Endothelial cell of umbilical vein (primary cell): ENCODE measurements at places on chromosomes 1 and 21. TPM values are rescaled to one million over a fixed set of nuclear protein-coding genes. Genes with fewer than 3 reads are reported as not detected.

The VTCN1 gene
- not detected in 2 replicates for polyA plus RNA-seq

The CASP9 gene
- 12.8 and 14.1 TPM in 2 replicates for polyA plus RNA-seq

The NOL9 gene
- polyA plus RNA-seq = 14.1 TPM in 2 replicates

The CRYBG2 gene
- not detected in 2 replicates for polyA plus RNA-seq

The NMNAT2 gene
- 0.13 and 0.28 TPM in 2 replicates for polyA plus RNA-seq

The ADORA3 gene
- polyA plus RNA-seq = 0.03 TPM in 1 of 2 replicates, not detected in the other

The S100A7 gene
- not detected in 2 replicates for polyA plus RNA-seq

The HP1BP3 gene
- 78.1 and 87.2 TPM in 2 replicates for polyA plus RNA-seq

The ERG gene
- polyA plus RNA-seq = 173 and 202 TPM in 2 replicates

The ADAMTS5 gene
- not detected in 2 replicates for polyA plus RNA-seq

The CRYAA gene
- polyA plus RNA-seq = not detected in 2 replicates

The KAZN gene
- 1.5 and 1.6 TPM in 2 replicates for polyA plus RNA-seq

The RHBDL2 gene
- polyA plus RNA-seq = 0.06 and 0.11 TPM in 2 replicates

GRCh38 chr1:225428068-225428880 lies 436 bp upstream of the LBR start:
- DNase-seq = peak; percentile 90
- H3K27me3 ChIP-seq = peaks cover 1% of the 10 kb centered on the region
- peak overlapping the region; percentile 75 for H3K27ac ChIP-seq
- no peaks in the 10 kb centered on the region for H3K36me3 ChIP-seq

DNA sequence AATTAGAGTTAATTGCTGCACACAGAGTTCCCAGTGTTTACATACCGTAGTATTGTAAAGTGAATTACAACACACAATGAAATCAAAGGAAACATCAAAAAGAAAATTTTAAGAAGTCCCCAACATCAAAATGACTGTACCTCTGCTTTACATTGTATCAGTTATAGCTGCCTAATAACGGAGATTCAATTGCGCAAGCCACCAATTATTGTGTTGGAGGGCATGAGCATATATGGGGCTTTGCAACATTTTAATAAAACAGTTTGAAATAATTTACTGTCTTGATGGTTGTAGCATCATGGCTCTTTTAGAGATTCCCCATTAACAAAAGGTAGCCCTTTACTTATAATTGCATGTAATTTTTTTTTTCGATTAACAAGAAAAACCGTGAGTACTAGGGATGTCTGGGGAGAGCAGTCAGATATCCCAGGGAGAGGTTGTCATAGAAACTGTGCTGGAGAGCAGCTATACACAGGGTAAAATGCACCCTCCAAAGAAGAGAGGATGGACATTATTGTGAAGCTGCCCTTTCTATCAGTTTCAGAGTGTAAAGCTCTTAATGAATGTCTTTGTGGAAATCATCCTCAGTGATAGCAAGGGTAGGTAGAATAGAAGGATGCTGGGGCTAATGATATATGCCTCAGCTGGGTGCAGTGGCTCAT lies 55.9 kb upstream of the BTG3 start:
- no peak overlapping the region for H3K27ac ChIP-seq
- no peaks in the 10 kb centered on the region for H3K36me3 ChIP-seq
- no peak overlapping the region for H3K4me3 ChIP-seq
- no peaks in the 10 kb centered on the region for H3K27me3 ChIP-seq

DNA sequence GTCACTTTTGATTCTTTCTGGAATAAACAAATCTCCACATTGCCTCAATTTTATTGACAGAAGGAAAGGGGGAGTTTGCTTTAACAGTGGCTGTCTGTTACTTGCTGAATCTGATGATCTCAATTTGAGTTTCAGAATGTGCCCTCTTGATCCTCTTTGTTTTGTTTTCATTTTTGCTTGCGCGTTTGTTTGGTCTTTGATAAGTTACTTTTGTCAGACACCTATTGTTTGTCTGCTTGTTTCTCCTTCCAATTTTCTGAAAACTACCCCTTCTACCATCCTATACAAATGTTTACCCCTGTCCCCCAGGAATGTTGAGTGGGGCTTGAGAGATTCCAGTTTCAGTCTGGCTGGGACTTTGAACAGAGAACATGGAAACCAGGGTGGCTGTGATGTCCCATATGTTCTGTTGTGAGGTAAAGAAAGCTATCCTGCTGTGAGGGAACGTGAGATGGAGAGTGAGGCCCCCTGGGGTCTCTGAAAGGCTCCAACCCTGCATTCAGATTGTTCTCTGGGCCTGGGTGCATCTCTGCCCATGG lies 11.8 kb upstream of the XCL2 start:
- no peaks in the 10 kb centered on the region for H3K36me3 ChIP-seq
- no peak overlapping the region for H3K27ac ChIP-seq
- no peaks in the 10 kb centered on the region for H3K4me1 ChIP-seq
- no peak for DNase-seq
- no peak overlapping the region for H3K4me3 ChIP-seq
- H3K27me3 ChIP-seq = peaks cover under 1% of the 10 kb centered on the region

DNA sequence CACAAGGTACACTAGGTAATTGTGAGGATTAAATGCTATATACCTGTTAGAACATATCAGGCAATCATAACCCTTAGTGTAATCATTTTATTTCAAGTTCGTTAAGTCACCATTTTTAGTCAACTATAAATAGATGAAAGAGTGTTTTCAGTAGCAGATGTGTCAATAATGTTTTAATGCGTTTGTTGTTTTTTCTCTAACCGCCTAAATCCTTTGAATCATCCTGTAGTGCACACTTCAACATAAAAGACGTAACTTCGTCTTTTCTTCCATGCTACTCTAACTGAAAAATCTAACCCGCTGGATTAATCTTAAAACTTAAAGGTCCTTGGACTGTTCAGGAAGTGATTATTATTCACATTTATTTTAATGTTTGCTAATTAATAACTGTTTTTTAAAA lies 7.2 kb upstream of the LBR start:
- H3K27ac ChIP-seq = no peak overlapping the region
- H3K36me3 ChIP-seq = no peaks in the 10 kb centered on the region
- peaks cover 1% of the 10 kb centered on the region for H3K27me3 ChIP-seq
- H3K4me1 ChIP-seq = no peaks in the 10 kb centered on the region
- no peak for DNase-seq

DNA sequence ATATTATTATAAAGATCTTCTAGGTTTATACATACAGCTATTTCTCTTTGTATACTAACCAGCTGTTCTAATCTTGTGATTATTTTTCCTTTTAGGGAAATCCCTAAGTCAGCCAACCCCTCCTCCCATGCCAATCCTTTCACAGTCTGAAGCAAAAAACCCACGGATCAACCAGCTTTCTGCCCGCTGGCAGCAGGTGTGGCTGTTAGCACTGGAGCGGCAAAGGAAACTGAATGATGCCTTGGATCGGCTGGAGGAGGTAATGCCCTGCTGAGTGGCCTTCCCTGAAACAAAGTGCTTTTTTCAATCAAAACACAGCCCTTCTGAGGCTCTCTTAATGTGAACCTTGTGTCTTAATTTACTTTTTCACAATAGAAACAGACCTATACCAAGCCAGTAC lies 32.4 kb upstream of the BMP8A start:
- H3K4me3 ChIP-seq = no peak overlapping the region
- H3K4me1 ChIP-seq = peaks cover under 1% of the 10 kb centered on the region
- H3K36me3 ChIP-seq = peaks cover 69% of the 10 kb centered on the region
- DNase-seq = no peak
- no peaks in the 10 kb centered on the region for H3K27me3 ChIP-seq
- no peak overlapping the region for H3K27ac ChIP-seq

- H3K27me3 ChIP-seq = no peaks in the 10 kb centered on the region
- H3K4me3 ChIP-seq = peak overlapping the region; percentile 7
- no peak for DNase-seq
- no peaks in the 10 kb centered on the region for H3K36me3 ChIP-seq
- H3K4me1 ChIP-seq = peaks cover 3% of the 10 kb centered on the region
Observed at GRCh38 chr1:52725903-52726264, 369 bp upstream of the ZYG11B start.

DNA sequence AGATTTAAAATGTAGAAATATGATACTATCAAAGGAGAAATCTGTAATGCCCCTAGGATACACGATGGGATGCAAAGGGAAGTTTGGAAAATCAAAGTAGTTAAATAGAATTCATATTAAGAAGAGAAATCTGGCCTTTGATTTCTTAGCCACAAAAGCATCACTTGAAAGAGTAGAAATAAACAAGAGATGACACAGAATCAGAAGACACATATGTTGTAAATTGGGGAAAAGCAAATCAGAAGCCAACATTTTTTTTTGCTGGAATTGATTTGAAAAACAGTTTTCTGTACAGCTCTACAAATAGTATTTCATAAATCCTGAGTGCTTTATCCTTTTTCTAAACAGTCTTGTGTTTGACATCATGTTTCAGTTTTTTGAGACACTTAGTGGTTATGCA lies 12.4 kb upstream of the TNFSF18 start:
- H3K27ac ChIP-seq = no peak overlapping the region
- DNase-seq = no peak
- H3K27me3 ChIP-seq = no peaks in the 10 kb centered on the region
- no peaks in the 10 kb centered on the region for H3K36me3 ChIP-seq
- peaks cover 25% of the 10 kb centered on the region for H3K4me1 ChIP-seq

GRCh38 chr1:9653491-9654050 lies 2.0 kb downstream of the PIK3CD start:
- H3K4me1 ChIP-seq = peaks cover 7% of the 10 kb centered on the region
- no peaks in the 10 kb centered on the region for H3K36me3 ChIP-seq
- H3K4me3 ChIP-seq = no peak overlapping the region

GRCh38 chr1:166272851-166273250 lies 106.0 kb upstream of the FAM78B start:
- no peak overlapping the region for H3K4me3 ChIP-seq
- H3K36me3 ChIP-seq = no peaks in the 10 kb centered on the region
- H3K27me3 ChIP-seq = no peaks in the 10 kb centered on the region
- no peaks in the 10 kb centered on the region for H3K4me1 ChIP-seq

DNA sequence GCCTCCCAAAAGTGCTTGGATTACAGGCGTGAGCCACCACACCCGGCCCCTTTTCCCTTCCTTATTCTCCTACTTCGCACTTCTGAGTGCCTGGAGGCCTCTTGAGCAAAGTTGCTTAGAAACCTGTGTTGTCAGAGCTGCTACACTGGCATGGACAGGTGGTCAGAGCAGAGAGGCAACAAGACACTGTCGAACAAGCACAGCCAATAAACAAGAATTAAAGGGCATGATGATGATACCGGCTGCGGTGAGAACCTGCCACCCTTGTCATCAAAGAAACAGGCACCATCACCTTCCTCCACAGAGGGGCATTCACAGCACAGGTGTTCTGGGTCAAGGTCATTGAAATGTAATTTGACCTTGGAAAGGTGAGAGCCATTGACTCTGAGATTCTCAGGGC lies 23.3 kb downstream of the STUM start:
- no peaks in the 10 kb centered on the region for H3K36me3 ChIP-seq
- no peak for DNase-seq
- no peak overlapping the region for H3K4me3 ChIP-seq
- H3K27me3 ChIP-seq = peaks cover 1% of the 10 kb centered on the region

- H3K27ac ChIP-seq = no peak overlapping the region
- DNase-seq = no peak
- no peaks in the 10 kb centered on the region for H3K36me3 ChIP-seq
- peaks cover 17% of the 10 kb centered on the region for H3K4me1 ChIP-seq
- no peak overlapping the region for H3K4me3 ChIP-seq
Observed at GRCh38 chr1:97139512-97139911, 417.9 kb downstream of the PTBP2 start.

DNA sequence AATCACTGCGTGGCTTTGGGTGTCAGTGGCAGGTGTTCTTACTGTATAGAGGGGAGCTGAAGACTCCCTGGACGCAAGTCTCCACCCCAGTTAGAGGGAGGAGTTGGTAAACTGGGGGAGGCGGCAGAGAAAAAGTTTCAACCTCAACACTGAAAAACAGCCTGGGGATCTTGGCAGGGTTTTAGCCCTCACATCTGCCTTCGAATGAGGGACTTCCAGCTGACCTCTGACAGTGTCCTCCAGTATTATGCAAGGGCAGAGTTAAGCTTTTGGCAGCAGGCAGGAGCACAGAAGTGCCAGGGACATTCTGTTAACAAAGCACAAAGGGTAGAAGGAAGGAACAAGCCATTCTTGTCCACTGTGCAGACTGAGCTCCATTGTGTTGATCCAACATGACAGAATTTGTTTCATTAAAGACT lies 41.2 kb upstream of the RAB4A start:
- no peak for DNase-seq
- peaks cover 8% of the 10 kb centered on the region for H3K27me3 ChIP-seq
- no peak overlapping the region for H3K4me3 ChIP-seq
- H3K27ac ChIP-seq = no peak overlapping the region
- H3K4me1 ChIP-seq = peaks cover 3% of the 10 kb centered on the region

- no peak overlapping the region for H3K27ac ChIP-seq
- H3K36me3 ChIP-seq = no peaks in the 10 kb centered on the region
- no peak overlapping the region for H3K4me3 ChIP-seq
- H3K4me1 ChIP-seq = no peaks in the 10 kb centered on the region
Observed at GRCh38 chr1:97044159-97044760, 322.7 kb downstream of the PTBP2 start.

GRCh38 chr1:156906206-156906906 lies 12.8 kb downstream of the PEAR1 start:
- H3K36me3 ChIP-seq = peaks cover 48% of the 10 kb centered on the region
- H3K4me1 ChIP-seq = peaks cover 57% of the 10 kb centered on the region
- H3K27ac ChIP-seq = peak overlapping the region; percentile 76
- no peaks in the 10 kb centered on the region for H3K27me3 ChIP-seq
- H3K4me3 ChIP-seq = no peak overlapping the region
- no peak for DNase-seq

DNA sequence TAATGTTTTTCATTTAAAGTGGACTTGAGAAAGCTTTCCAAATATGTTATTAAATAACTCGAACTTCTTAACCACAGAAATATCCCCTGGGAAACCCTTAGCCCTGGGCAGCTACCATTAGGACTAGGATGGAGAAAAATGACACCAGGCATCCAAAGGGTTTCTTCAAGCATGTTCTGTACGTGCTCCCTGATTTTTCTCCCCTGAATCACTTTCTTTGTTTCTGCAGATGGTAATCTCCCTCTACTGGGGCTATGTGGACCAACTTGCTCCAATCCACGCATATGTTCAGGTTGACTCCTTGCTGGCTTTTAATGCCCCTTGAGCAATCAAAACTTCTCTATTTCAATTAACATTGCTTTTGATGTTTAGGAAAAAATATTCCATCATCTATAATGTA lies 312.7 kb upstream of the C1orf87 start:
- no peaks in the 10 kb centered on the region for H3K27me3 ChIP-seq
- H3K4me1 ChIP-seq = peaks cover 3% of the 10 kb centered on the region
- H3K27ac ChIP-seq = no peak overlapping the region
- no peak for DNase-seq
- H3K4me3 ChIP-seq = no peak overlapping the region

GRCh38 chr1:219120624-219121544 lies 52.8 kb upstream of the LYPLAL1 start:
- no peaks in the 10 kb centered on the region for H3K4me1 ChIP-seq
- no peak for DNase-seq
- no peaks in the 10 kb centered on the region for H3K36me3 ChIP-seq
- H3K4me3 ChIP-seq = no peak overlapping the region
- H3K27ac ChIP-seq = no peak overlapping the region
- no peaks in the 10 kb centered on the region for H3K27me3 ChIP-seq

DNA sequence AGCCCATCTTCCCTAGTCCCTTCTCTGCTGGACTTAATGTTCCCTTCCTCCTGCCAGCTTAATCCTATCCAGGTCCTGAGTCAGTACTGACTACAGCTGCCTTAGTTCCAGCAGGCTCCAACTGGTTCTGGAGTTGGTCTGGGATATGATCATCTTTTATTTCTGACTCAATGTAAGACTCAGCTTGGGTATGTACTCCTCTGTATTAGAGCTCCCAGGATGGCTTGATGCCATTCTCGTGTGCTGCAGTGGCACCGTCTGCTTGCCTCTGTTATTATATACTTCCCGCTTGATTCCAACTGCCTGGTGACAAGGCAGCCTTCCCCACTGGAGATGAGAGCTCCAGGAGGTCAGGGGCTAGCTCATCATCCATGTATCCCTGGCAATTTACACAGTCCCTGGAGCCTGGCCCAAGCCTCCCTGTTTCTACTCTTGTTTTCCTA lies 164.4 kb upstream of the DPT start:
- no peaks in the 10 kb centered on the region for H3K4me1 ChIP-seq
- H3K27me3 ChIP-seq = no peaks in the 10 kb centered on the region
- no peak overlapping the region for H3K27ac ChIP-seq
- H3K4me3 ChIP-seq = no peak overlapping the region
- no peak for DNase-seq
- no peaks in the 10 kb centered on the region for H3K36me3 ChIP-seq
